Activated CD4-positive, alpha-beta T cell treated with anti-CD3 and anti-CD28 coated beads for 36 hours (primary cell): ENCODE measurements at places on chromosomes 6 and 20.

DNA sequence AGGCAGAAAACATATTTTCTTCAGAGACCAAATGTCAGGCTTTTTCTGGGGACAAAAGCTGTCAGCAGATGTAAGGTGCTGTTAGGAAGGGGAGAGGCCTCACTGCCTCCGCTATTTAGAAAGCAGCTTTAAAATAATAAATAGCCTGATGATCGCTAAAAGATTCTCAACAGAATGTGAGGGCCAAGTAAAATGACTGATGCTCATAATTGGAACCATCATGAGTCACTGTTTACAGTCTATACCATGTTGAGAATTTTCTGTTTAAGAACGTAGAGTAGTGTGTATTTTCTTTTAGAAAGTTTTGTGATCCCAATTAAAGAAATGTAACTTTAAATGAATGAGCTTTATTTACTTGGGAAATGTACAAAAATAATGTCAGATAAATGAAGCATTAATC is 220.0 kb downstream of the CLIC5 start:
- no peak for DNase-seq

- peak; percentile 68 for DNase-seq
Observed at GRCh38 chr6:157990321-157991066, 8.8 kb downstream of the SYNJ2 start.

- DNase-seq: peak; percentile 54
Observed at GRCh38 chr6:52399511-52400312, 20.4 kb upstream of the EFHC1 start.

DNA sequence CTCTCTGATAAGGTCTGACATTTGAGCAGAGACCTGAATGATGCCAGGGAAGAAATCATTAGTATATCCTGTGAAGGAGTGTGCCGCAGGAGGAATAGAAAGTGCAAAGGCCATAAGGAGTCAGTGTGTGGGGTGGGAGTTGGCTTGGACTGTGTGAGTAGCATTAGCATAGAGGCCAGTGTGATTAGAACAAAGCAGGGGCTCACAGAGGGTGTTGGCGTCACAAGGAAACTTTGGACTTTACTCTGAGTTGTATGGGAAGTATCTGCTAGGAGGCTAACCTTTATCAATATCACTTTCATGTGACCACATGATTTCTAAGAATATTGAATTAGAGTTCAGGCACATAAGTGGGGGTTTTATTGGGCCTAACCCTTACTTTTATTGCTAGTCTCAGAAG is 12.1 kb downstream of the TMEM200A start:
- no peak for DNase-seq

- DNase-seq: no peak
Observed at GRCh38 chr20:12171923-12172524, 254.3 kb downstream of the BTBD3 start.

- DNase-seq: no peak
Observed at GRCh38 chr6:126268092-126268491, 71.8 kb upstream of the CENPW start.

- DNase-seq: peak; percentile 25
Observed at GRCh38 chr6:143598466-143599080, 79.2 kb upstream of the PHACTR2 start.

DNA sequence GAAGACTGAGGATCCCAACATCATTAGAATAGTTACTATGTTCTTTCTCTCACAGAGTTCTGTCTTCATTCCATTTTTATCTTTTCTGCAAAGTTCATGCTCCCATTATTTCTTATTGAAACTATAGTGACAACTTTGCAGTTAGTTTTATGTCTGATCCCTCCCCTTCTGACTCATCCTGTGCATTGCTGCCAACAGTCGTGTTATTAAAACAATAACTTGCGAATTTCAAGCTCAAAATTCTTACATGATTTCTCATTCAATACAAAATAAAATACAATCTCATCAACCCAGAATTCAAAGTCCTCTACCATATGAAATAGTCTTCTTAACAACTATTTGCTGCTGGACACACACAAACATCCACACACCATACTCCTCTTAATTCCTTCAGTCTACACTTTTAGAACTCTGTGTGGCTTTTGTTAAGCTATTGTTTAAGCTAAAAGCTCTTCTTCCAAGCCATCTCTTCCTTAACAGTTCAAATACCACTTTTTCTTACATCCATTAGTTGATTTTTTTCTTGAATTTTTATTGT is 261.4 kb upstream of the IRAK1BP1 start:
- no peak for DNase-seq

DNA sequence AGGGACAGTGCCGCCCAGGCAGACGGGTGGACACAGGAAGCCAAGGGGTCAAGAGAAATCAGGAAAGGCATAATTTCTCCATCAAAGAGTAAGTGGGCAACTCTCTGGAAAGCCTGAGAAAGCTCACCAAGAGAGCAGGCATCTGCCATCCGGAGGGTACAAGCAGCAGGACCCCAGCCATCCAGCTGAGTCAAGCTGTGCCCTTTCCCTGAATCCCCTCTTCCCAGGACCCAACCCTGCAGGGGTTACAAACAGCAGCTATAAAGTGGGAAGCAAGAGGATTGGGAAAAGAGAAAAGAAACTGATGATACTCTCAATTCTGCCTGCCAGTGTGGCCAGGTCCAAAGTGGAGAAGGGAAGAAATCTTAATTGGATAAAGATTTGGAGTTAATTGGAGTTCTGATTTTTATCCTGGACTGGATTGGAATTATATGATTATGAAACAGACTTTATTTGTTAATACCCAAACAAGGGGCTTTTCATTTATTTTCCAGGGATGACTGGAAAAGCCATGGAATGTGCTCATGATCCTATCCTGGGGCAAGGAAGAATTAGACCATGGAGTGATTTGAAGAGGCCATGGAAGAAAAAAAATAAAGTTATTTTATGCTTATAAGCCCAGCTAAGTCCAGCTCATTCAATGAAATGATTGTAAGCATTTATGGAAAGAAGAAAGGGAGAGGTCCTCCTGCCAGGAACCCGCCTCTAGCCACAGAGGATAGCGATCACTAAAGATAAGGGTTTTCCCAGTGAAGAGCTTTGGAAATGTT is 34.9 kb downstream of the NHLRC1 start:
- DNase-seq: no peak

DNA sequence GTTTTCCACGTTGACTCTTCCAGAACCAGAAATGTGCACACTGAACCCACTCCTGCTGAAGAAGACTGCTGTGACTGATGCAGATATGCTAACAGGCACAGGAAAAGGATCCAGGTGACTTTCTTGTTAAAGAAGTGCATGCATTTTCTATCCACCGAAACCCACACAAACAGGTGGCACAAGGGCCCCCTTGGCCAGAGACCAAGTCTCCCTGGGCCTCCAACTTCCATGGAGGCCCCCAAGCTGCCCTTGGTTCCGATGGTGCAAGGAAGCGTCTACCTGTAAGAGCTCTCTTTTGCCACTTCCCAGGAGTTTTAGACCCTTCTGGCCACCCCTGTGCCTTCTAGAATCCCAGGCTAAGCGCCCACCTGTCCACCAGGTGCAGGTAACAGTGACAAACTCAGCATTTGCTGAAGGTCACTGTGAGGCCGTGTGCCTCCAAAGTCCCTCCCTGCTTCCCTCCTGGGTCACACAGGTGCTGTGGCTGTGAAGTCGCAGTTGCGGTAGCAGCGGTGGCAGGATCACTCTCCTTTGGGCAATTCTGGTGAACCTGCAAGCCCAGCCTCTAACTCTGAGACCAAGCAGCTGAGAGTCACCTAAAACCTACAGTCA is 134.8 kb downstream of the PXDC1 start:
- no peak for DNase-seq

DNA sequence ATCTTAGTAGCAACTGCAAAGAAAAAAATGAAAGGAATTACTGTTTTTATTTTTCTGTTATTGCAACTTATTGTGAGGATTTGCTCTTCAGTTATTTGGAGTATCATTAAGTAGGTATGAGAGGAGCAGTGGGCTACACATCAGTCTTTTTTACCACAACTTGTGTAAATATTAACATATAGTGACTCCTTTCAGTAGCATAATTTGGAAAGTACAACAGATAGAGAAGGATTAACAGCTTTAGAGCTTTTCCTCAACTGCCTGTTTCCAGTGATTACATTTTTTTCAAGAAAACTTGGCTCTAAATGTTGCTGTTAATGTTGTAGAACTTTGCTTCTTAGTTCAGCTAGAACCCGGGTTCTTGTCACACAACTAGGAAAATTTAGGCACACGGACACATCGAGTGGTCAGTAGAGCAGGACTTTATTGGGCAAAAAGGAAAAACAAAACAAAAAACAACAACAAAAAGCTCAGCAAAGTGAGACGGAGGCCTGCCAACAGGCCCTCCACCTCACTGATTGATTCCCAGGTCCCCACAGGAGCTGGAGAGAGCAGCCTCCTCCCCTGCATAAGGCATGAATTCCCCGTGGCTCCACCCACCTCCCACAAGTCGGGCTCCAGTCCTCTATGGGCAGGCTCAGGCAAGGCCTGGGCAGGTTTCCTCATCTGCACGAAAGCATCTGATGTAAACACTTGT is 75.1 kb downstream of the ADGRG6 start:
- DNase-seq: no peak

DNA sequence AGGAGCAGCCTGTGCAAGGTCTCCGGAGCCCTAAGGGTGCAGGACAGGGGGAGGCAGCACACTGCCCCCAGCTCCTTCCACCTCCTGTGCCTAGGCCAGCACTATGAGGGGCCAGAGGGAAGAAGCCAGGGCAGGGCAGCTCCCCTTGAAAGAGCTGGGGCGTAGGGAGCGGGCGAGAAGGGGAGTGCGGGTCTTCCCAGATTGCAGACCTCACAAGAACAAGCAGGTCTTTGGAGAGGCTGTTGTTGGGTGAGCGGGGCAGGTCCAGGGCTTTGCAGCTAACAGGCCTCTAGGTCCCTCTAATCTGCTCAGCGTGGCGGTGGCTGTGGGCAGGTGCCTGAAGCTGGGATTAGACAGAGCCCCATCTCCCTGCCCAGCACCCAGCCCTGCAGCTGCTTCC is 22.4 kb upstream of the CST1 start:
- DNase-seq: no peak

DNA sequence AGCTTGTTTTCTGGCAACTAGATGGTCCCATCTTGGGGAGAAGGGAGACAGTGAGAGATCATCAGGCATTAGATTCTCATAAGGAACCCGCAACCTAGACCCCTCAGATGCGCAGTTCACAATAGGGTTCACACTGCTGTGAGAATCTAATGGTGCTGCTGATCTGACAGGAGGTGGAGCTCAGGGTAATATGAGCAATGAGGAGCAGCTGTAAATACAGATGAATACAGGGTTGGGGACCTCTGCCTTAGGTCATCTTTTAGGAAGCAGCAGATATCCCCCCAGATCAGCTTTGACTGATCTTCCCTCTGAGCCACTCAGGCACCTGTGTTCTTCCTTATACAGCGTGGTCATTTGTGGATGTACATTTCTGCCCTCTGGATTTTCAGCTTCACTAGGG is 63.4 kb downstream of the SMOC2 start:
- no peak for DNase-seq

DNA sequence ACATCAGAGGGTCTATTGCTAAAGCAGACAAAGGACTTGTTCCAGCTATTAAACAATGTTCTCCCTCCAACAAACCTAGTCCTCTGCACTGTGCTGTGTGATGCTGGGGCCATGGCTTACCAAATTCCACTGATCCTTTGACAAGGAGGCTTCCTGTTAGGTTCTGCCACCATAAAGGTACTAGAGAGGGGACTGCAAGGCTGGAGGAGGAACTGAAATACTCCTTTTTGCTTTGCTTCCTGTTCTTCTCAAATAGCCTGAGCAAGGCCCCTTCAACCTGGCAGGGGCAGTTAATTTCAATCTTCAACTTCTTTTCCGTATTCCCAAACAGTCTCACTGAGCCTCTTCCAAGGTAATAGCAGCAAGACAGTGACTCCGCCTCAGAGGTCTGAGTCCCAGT is 286.4 kb upstream of the IRAK1BP1 start:
- no peak for DNase-seq

GRCh38 chr20:41395667-41396664 is 29.3 kb upstream of the EMILIN3 start:
- no peak for DNase-seq

- DNase-seq: peak; percentile 65
Observed at GRCh38 chr20:3980260-3981131, 34.9 kb downstream of the RNF24 start.

GRCh38 chr20:58028123-58028522 is 200.3 kb downstream of the ANKRD60 start:
- DNase-seq: peak; percentile 46

DNA sequence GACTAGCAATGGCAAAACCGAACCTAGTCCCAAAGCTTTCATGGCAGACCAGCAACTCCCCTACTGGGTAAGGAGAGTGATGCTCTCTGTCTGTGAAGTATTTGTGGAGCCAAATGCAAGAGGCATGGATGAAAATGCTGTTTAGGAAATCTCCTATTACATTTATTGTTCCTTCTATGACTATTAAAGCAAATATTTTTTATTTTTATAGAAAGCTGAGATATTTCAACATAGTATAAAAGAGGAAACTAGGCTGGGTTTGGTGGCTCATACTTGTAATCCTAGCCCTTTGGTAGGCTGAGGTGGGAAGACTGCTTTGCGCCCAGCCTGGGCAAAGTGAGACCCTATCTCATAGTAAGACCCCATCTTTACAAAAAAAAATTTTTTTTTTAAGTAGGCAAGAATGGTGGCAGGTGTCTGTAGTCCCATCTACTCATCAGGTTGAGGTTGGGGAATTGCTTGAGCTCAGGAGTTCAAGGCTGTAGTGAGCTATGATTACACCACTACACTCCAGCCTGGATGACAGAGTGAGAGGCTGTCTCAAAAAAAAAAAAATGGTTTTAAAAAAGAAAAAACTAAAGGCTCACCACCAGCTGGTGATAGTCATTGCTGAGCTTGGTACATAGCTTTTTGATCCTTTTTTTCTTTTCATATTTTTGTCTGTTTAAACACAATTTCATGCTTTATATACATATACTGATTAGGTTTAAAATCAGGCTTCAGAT is 11.3 kb downstream of the KDM1B start:
- DNase-seq: no peak

DNA sequence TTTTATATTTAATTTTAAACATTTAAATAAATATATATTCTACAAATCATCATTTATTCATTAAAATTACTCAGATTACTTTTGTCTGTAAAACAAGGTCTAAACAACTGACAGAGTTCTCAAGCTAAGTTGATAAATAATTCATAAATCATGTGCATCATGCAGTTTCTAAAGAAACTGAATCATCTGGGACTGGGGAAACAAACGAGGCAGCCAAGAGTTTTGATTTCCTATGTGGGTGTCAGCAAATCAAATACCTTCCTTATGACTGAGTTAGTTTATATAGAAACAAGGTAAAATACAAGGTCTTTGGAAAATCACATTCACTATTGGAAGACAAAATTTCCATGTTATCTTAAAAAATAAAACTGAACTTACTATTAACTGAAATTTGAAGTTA is 149.9 kb upstream of the BEND6 start:
- DNase-seq: no peak

- no peak for DNase-seq
Observed at GRCh38 chr6:37303091-37303660, 45.2 kb upstream of the TMEM217 start.

- DNase-seq: no peak
Observed at GRCh38 chr6:43707269-43707668, 19.7 kb upstream of the MRPS18A start.

GRCh38 chr6:88870717-88871330 is 92.6 kb downstream of the RNGTT start:
- DNase-seq: peak; percentile 44
